ENCODE measurements at places on chromosomes 16 and 17.

- no peaks in the 10 kb centered on the region for H3K4me1 ChIP-seq
- no peak overlapping the region for H3K27ac ChIP-seq
- H3K27me3 ChIP-seq = peaks cover 2% of the 10 kb centered on the region
- DNase-seq = no peak
Observed at GRCh38 chr17:6297119-6297518, 137.8 kb downstream of the AIPL1 start.

- H3K4me1 ChIP-seq = peaks cover 36% of the 10 kb centered on the region
- DNase-seq = no peak
- peaks cover 3% of the 10 kb centered on the region for H3K27me3 ChIP-seq
- no peak overlapping the region for H3K4me3 ChIP-seq
- no peaks in the 10 kb centered on the region for H3K36me3 ChIP-seq
- no peak overlapping the region for H3K27ac ChIP-seq
Observed at GRCh38 chr17:79815836-79816461, 19.1 kb upstream of the CBX8 start.

DNA sequence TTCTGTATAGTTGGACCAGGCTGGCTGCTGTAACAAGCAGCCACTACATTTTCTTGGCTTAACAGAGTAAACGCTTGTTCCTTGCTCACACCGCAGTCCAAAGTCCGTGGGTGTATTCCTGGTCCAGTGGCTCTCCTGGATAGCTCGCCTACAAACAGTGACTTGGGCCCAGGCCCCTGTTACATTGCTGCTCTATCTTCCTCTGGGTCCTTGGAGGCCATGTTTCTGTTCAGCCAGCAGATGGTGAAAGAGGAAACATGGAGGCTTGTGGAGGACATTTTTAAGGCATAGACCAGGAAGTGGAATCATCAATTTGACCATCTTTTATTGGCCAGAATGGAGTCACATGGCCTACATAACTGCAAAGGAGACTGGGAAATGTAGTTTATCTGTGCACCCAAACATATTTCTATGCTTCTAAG is 55.1 kb downstream of the ATP2C2 start:
- no peaks in the 10 kb centered on the region for H3K4me1 ChIP-seq
- H3K27me3 ChIP-seq = no peaks in the 10 kb centered on the region
- DNase-seq = no peak
- H3K27ac ChIP-seq = no peak overlapping the region
- H3K4me3 ChIP-seq = no peak overlapping the region

DNA sequence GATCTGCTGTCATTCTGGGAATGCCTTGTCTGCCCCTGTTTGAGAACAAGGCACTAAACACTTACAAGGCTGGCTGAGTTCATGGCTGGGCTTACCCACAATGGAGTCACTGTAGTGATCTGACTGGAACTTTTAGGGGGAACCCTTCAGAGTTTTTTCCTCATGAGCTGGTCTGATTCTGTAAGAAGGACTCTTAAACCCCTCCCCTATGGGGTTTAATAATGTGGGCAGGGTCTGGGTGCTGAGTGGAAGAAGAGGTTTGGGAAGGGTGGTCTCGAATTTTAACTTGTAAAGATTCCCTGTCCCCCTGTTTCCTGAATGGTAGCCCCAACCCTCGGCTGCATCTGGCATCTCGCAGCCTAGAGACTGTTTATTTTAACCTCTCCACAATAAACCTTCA is 30.6 kb downstream of the OSBPL7 start:
- H3K27ac ChIP-seq = no peak overlapping the region
- H3K27me3 ChIP-seq = peaks cover 10% of the 10 kb centered on the region
- H3K4me3 ChIP-seq = no peak overlapping the region
- DNase-seq = no peak

DNA sequence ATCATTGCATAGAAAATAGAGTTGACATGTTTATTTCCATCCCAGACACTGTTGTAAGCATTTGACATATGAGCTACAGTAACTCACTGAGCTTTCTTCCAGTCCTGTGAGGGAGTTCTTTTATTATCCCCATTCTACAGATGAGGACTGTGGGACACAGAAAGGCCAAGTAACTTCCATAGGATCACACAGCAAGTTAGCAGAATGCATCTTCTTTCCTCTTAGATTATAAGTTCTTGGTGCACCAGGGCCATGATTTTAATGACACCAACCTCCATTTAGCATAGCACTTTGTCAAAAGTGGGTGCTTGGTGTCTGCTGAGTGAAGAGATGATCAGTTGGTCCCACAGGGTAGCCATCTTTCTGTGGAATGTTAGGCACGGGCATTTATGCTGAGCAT is 12.7 kb downstream of the JPT2 start:
- no peak overlapping the region for H3K4me3 ChIP-seq
- H3K36me3 ChIP-seq = no peaks in the 10 kb centered on the region
- peaks cover 19% of the 10 kb centered on the region for H3K4me1 ChIP-seq
- no peaks in the 10 kb centered on the region for H3K27me3 ChIP-seq
- no peak for DNase-seq
- H3K27ac ChIP-seq = peak overlapping the region; percentile 30

DNA sequence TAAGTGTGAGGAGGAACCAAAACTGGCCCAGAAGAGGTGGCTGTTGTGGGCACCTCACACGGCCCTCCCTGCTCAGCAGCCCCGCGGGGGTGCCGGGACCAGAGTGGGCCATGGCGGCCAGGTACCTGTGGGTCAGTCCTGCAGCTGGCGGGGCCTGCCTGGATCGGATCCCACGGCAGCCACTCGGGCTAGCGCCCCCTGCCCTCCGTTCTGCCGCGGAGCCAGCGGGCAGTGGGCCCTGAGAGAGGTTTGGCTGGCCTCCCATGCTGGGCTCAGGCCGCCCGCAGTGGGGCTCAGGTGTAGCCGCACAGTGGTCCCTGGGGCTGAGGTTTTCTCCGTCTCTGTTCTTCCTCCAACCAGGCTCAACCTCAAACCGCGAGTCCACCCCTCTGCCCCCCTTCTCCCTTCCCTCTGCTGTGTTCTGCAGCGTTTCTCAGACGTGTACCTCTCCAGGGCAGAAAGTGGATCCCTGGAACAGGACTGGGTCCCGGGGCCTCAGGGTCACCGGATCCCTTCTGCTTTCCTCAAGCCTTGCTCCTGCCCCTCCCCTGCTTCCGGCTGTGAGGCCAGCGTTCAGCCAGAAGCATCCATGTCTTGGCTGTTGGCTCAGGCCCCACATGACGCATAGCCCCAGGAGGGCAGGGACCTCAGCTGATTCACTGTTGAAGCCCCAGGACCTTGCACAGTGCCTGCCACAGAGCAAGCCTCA is 28.6 kb upstream of the ITGA3 start:
- no peaks in the 10 kb centered on the region for H3K27me3 ChIP-seq
- H3K4me1 ChIP-seq = peaks cover 7% of the 10 kb centered on the region
- no peak for DNase-seq
- H3K27ac ChIP-seq = no peak overlapping the region

DNA sequence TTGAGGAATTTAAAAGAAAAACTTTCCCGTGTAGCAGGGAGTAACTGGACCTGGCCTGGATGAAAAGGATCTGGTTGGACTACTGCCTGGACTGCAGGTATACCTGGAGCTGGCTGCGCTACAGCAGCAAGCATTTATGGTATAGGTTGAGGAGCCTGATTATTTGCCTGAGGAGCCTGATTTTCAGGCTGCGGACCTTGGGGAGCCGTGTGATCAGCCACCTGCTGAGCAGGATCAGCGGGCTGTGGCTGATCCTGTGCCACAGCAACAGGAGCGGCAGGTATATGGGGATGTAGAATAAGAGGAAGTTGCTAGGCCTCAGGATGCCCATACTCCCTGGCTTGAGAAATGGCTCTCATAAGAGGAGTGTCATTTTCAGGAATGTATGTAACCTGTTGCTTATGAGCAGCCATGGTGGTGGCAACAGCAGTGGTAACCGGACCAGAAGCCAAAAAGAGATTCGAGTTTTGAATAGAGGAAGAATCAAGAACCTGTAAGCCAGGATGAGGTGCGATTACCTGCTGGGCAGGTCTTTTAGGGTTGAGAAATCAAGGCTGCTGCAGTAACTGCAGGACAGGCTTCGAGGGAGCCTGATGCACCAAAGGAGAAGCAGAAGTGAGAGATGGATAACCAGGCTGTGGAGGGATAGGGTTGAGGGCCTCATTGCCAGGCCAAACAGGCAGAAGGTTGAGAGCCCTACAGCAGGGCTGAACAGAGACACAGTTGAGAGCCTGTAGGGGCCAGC is 60.9 kb upstream of the ARL4D start:
- no peak overlapping the region for H3K27ac ChIP-seq
- DNase-seq = peak; percentile 24
- H3K4me1 ChIP-seq = peaks cover 7% of the 10 kb centered on the region
- H3K4me3 ChIP-seq = no peak overlapping the region

- H3K27me3 ChIP-seq = no peaks in the 10 kb centered on the region
- no peaks in the 10 kb centered on the region for H3K36me3 ChIP-seq
- no peak for DNase-seq
- H3K27ac ChIP-seq = no peak overlapping the region
- no peak overlapping the region for H3K4me3 ChIP-seq
- no peaks in the 10 kb centered on the region for H3K4me1 ChIP-seq
Observed at GRCh38 chr16:24270721-24271442, 14.7 kb downstream of the CACNG3 start.

- no peak overlapping the region for H3K27ac ChIP-seq
- H3K4me3 ChIP-seq = no peak overlapping the region
- H3K4me1 ChIP-seq = no peaks in the 10 kb centered on the region
- H3K27me3 ChIP-seq = peaks cover 2% of the 10 kb centered on the region
- DNase-seq = no peak
Observed at GRCh38 chr17:48149787-48150463, 42.4 kb downstream of the SNX11 start.

DNA sequence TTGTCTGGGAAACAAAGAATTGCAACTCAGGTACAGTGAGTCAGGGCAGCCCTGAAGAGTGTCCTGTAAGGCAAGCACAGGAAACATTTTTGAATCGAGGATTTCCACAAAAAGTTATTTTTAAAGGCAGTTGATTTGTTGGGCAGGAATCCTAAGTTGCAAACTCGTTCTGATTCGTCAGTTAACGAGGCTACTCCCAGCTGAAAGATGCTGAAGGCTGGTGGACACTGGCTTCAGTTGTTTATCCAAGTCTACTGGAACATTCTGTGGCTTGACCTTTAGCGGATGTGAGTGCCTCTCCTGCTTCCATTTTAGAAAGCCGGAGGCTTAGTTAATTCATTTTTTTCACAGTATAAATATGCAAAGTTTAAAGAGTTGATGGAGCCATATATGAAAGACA is 84.2 kb downstream of the KCNJ12 start:
- H3K4me3 ChIP-seq = no peak overlapping the region
- H3K27me3 ChIP-seq = peaks cover 5% of the 10 kb centered on the region
- H3K27ac ChIP-seq = no peak overlapping the region
- no peaks in the 10 kb centered on the region for H3K4me1 ChIP-seq

DNA sequence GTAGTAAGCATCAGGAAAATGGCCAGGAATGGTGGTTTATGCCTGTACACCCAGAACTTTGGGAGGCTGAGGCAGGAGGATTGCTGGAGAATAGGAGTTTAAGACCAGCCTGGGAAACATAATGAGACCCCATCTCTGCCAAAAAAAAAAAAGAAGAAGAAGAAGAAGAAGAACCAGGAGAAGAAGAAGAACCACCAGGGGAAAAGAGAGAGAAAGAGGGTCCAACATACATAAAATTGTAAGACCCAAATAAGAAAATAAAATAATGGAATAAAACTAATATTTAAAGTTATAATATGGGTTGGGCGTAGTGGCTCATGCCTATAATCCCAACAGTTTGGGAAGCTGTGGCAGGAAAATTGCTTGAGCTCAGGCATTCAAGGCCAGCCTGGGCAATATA is 408.4 kb downstream of the ZFHX3 start:
- no peak for DNase-seq
- no peaks in the 10 kb centered on the region for H3K4me1 ChIP-seq
- H3K36me3 ChIP-seq = no peaks in the 10 kb centered on the region
- H3K27ac ChIP-seq = no peak overlapping the region
- no peaks in the 10 kb centered on the region for H3K27me3 ChIP-seq

Measured in prostate gland (tissue), 2 donors.